GM18507 (cell line): ENCODE measurements at places on chromosomes 2 and 18.

DNA sequence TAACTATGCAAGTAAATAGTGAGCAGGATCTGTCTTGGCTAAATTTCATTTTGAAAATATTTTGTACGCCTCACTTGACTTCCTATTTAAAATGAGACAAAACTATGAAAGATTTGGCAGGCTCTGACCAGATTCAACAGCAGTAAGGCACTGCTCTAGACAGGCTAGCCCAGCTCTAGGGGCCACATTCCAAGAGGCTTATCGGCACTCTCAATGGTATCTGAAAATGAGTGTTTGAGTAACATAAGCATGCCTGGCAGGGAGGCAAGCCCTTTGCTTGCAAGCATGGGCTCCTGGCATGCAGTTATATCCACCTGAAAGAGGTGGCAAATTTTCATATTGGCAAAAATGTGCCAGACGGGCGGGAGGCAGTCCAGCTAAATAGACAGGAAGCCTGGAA lies 10.5 kb downstream of the CAPN13 start:
- DNase-seq, result no peak

- DNase-seq, result no peak
Observed at GRCh38 chr2:165440367-165440766, 29.1 kb upstream of the CSRNP3 start.

- DNase-seq, result no peak
Observed at GRCh38 chr2:85769236-85769982, 15.6 kb downstream of the ATOH8 start.

GRCh38 chr2:95301186-95301585 lies 4.0 kb downstream of the KCNIP3 start:
- DNase-seq, result no peak

- DNase-seq, result no peak
Observed at GRCh38 chr2:5254791-5255332, 437.3 kb upstream of the SOX11 start.

DNA sequence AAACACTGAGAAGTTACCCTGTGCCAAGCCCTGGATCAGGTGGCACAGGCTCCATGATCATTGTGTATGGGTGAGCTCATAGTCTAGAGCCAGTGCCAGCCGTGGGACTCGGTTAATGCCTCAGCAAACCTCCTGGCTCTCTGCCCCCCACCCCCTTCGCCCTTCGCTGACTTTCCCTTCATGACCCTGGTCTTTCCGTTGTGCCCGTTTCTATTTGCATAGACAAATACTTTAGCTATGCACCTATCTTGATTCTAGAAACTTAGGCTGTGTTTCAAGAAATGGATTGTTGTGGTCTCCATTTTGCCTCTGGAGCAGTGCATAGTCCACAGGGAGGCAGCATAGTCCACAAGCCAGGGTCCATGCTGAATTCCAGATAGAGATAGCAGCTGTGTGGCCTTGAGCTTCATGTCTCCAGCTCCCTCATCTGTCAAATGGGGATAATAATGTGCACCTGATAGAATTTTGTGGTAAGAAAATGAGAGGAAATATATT lies 44.8 kb upstream of the KDM3A start:
- DNase-seq, result no peak

DNA sequence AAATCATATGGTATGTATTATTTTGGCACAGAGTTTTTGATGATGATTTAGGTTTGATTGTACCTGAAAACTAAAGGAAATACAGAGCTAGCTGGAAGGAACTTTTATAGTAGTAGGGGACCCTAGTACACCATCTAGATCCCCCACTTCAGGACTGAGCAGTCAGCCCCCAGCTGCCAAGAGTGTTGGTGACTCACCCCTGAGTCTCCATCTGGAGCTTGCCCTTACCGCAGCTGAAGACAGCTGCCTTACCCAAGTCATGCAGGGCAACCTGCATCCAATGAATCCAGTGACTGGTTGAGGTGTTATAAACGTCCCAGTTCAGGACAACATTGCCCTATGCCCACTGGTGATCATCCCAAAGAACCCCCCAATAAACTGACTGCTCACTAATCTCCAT lies 15.3 kb downstream of the PMS1 start:
- no peak for DNase-seq

DNA sequence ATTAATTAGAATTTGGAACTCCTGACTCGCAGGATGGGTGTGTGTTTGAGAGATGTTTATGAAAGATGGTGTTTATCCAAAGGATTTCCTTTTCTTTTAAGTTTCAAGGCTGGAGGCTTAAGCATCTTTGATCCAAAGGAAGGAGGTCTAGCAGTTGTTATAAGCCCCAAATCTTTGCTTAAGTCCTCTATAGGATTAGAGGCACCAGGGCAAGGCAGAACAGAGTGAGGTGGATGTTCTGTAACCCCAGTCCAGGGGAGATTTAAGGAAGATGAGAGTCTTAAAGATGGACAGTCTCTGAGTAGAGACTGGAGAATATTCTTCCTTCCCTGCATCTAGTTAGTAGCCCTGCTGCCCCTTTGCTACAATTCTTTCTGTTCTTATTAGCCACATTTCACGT lies 17.5 kb downstream of the LBH start:
- DNase-seq, result no peak

DNA sequence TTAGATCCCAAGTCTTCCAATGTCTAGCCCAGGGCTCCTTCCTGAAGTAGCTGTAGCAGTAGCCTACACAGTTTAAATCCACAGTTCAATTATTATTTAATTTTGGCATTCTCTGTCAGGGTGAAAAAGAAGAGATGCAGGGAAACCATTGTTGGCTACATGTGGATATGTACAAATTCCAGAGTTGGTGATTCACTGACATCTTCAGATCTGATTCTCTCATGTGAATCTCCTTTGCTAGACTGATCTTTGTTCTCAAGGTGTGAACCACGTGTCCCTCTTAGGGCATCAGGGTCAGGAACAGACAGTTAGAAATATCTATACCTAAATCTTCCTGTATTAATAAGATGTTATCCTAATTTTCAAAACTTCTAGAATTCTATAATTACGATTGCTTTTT lies 36.7 kb downstream of the ADCYAP1 start:
- no peak for DNase-seq

- DNase-seq, result no peak
Observed at GRCh38 chr2:150526006-150526405, 38.5 kb upstream of the RND3 start.

- no peak for DNase-seq
Observed at GRCh38 chr18:41075212-41075611, 879.8 kb upstream of the PIK3C3 start.

GRCh38 chr2:203790134-203790852 lies 77.3 kb upstream of the CTLA4 start:
- no peak for DNase-seq

- no peak for DNase-seq
Observed at GRCh38 chr2:79835911-79836310, 323.1 kb downstream of the CTNNA2 start.

- no peak for DNase-seq
Observed at GRCh38 chr18:57574866-57575265, 11.6 kb downstream of the FECH start.

GRCh38 chr2:20037660-20038059 lies 13.8 kb downstream of the LAPTM4A start:
- DNase-seq, result no peak

- no peak for DNase-seq
Observed at GRCh38 chr2:28952836-28953211, 28.3 kb upstream of the TOGARAM2 start.

DNA sequence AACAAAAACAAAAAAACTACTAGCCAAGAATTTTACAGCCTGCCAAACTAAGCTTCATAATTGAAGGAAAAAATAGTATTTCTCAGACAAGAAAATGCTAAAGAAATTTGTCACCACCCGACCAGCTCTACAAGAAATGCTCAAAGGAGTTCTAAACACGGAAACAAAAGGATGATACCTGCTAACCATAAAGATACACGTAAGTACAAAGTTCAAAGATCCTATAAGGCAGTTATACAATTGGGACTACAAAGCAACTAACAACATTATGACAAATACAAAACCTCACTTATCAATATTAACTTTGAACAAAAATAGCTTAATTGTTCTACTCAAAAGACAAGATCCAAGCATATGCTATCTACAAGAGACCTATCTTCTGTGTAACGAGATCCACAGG lies 64.6 kb downstream of the TRAPPC8 start:
- no peak for DNase-seq

GRCh38 chr2:85642725-85643124 lies 25.3 kb downstream of the SFTPB start:
- no peak for DNase-seq

DNA sequence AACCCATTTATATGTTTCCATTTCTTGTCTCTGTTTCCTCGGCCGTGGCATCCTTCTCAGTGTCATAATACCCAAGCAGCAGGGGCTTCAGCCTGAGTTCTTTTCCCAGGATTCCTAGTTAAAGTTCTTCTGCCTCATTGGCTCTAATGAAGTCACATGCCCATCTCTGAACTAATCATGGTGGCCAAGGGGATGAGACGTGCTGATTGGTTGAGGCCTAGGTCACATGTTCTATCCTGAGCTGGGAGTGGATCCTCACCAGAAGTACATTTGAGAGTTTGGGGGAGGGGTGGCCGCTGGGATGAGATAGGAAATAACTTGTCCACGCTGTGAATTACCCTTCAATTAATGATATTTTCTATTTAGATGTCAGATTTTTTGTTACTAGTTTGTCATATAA lies 3.8 kb upstream of the UGT1A5 start:
- DNase-seq, result no peak

DNA sequence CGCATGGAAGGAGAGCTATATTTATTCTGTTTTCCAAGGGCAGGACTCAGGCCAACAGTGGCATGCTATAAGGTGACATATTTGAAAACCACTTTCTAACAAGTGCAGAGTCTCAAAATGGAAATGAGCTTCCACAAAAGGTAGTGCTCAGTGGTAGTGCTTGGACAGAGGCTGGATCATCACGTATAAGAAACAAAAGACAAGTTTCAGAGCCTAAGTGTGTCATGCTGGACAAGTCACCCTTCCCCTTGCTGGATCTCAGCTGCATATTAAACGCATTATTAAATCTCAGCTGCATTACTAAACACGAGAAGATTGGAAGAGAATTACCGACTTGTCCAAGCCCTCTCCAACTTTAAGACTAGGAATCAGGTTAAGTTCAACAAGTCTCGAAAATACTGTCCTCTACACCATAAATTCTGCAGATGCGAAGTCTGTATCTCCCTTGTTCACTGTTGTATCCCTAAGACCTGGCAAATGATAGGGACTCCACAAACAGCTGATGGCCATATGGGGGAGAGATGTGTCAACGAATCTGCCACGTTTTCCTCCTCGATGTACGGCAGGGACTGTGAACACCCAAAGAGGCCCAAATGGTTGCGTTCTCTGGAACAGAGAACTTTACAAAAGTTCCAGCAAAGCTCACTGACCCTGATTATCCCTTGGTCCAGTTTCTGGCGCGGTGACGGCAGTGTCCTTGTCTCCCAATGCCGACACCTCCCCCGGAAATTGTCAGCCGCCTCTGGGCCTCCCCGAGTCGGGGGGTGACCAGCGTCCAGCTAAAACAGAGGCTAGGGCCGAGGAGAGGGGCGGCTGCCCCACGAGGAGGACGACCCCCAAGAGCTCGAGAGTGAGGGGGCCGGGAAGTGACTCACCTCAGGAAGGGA lies 611 bp downstream of the NOL10 start:
- DNase-seq, result no peak

DNA sequence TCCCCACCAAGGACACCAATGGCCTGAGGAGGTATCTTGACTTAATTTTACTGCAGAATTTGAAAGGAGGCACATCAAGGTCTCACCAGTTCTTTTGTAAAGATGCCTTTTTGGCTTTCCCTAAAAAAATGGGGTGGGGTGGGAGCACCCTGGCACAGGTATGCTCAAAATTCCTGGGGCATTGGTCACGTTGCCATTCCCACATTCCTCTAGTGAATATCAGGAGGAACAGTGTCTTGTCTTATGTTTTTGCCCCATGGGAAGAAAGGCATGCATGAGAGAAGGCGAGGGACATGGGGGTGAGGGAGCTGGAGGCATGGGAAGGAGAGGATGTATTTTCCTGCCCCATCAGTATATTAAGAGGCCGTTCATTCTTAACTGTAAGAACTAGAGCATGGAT lies 275.3 kb downstream of the CMPK2 start:
- no peak for DNase-seq

DNA sequence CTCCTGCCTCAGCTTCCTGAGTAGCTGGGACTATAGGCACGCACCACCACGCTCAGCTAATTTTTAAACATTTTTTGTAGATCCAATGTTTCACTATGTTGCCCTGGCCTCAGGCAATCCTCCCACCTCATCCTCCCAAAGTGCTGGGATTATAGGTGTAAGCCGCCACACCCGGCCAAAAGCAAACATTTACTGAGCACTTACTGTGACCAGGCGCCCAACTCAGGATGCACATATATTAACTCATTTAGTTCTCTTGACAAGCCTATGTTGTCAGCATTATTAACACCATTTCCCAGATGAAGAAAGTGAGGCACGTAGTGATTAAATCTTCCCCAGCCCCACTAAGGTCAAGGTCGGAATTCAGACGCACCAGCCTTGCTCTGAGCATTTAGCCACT lies 41.1 kb downstream of the TMEM37 start:
- no peak for DNase-seq

GRCh38 chr2:201907563-201907881 lies 101.2 kb downstream of the CDK15 start:
- no peak for DNase-seq

- DNase-seq, result no peak
Observed at GRCh38 chr2:133952420-133952819, 301.5 kb upstream of the MGAT5 start.

GRCh38 chr2:6770006-6770405 lies 95.7 kb downstream of the CMPK2 start:
- no peak for DNase-seq

- DNase-seq, result no peak
Observed at GRCh38 chr2:127105656-127106456, 1.1 kb downstream of the BIN1 start.

DNA sequence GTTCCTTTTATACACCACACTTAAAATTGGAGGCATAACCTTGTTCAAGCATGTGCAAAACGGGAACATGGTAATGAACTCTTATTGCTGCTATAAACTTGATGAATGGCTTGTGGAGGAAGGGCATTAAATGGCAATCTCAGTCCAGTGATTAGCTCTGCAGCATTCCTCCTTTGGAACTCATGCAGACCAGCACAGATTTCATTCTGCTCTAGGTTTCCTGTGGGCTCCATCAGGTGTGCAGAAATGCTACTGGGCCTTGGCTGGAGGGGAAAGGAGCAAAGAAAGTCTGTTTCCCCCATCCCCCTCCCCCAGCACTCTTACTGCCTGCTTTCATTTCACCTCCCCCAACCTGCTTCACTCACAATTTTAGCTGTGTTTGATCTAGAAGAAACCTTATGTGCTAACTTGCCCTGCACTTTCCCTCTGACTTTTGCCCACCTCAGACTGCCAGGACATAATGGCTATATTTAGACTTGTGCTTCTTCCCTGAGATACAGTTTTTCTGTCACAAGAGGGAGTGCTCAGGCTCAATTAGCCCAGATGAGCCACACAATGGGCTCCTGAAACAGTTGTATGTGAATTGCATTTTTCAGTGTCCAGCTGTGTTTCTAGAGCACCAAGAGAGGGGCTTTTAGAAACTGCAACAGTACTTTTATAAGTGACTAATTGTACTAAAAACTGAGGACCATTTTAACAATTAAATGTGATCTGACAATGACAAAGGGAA lies 109.8 kb downstream of the FSHR start:
- DNase-seq, result no peak

GRCh38 chr2:109185821-109186570 lies 57.0 kb downstream of the SH3RF3 start:
- DNase-seq, result no peak
